ENCODE measurements at places on chromosomes 1 and 21. TPM values are rescaled to one million over a fixed set of nuclear protein-coding genes. Genes with fewer than 3 reads are reported as not detected.
A peak's percentile ranks its signal among the peaks of the same experiment; 100 is the strongest.

DNA sequence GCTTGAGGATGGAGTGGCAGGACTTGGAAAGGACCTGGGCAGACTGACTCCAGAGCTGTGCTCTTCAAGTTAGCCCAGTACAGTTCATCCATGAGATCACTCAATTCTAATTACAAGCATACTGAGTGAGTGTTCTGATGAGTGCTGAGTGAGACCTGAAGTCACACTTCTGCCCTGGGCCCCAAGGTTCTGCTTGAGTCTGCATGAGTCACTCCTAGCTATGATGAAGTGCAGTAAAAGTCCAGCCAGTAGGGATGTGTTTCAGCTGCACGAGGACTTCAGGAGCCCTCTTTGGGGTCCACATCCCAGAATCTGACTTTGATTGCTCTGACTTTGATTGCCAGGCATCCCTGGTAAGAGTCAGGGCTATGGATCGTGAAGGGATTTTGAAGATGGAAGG is 35.8 kb downstream of the PLEKHA6 start:
- no peaks in the 10 kb centered on the region for H3K36me3 ChIP-seq
- H3K4me1 ChIP-seq, result peaks cover 57% of the 10 kb centered on the region
- peaks cover 17% of the 10 kb centered on the region for H3K27me3 ChIP-seq
- peak overlapping the region; percentile 88 for H3K4me3 ChIP-seq
- peak; percentile 77 for DNase-seq

GRCh38 chr1:74729741-74730478 is 2.9 kb downstream of the CRYZ start:
- peaks cover 21% of the 10 kb centered on the region for H3K36me3 ChIP-seq
- H3K27me3 ChIP-seq, result no peaks in the 10 kb centered on the region
- H3K4me1 ChIP-seq, result peaks cover 33% of the 10 kb centered on the region
- peak overlapping the region; percentile 4 for H3K4me3 ChIP-seq

DNA sequence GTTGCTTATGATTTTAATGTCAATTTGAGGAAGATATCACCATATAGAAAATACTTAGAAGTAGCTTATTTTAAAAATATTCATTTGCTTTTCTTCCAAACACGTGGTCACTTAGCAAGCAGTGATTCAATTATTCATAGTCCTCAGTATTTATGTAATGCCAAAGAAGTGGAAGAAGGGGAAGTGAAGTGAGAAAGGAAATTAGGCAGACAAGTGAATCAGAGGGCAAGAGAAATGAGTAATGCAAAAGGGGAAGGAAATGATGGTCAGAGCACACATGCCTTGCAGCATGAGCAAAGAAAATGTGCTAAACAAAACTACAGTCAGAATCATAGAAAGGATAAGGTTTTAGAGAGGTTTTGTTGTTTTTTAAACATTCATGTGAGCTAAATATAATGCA is 31.8 kb downstream of the SDCCAG8 start:
- H3K27me3 ChIP-seq, result no peaks in the 10 kb centered on the region
- peaks cover 28% of the 10 kb centered on the region for H3K4me1 ChIP-seq
- H3K36me3 ChIP-seq, result peaks cover 27% of the 10 kb centered on the region
- no peak for DNase-seq

DNA sequence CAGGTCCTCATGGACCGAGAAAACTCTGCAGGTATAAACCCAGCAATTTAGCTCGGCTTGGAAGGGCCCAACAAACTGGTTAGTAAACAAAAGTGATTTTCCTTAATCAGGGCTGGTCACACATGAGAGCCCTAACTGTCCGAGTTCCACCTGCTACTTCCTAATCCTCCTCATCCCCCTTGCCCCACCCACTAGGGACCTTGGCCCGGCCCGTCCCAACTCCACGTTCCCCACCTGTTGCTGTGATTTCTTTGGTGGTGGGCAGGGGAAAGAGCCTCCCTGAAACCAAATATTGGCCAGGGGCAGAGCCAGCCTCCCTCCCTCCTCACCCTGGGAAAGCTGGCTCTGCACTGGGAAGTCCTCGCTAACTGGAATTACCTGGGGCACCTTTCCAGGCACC is 304.2 kb upstream of the PROX1 start:
- H3K27ac ChIP-seq, result no peak overlapping the region
- peaks cover 5% of the 10 kb centered on the region for H3K4me1 ChIP-seq
- DNase-seq, result no peak
- no peaks in the 10 kb centered on the region for H3K27me3 ChIP-seq
- no peak overlapping the region for H3K4me3 ChIP-seq
- no peaks in the 10 kb centered on the region for H3K36me3 ChIP-seq

DNA sequence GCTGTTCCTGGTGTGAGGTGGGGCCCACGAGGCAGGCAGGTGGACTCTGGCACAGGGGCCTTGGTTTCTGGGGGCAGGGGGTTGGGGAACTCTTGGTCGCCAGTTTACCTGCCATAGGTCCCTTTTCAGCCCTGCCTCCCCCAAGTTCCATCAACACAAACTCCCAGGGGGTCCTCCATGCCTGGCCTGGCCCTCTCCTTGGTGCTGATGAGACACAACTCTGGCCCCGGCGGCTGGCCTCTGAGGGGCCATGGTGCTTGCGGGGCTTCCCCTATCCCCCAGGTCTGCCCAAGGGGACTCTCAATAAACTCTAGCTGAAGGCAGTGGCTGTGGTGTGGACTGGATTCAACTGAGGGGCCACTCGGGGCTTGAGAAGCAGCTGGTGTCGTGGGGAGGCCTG is 16.0 kb downstream of the HTR6 start:
- H3K4me1 ChIP-seq, result no peaks in the 10 kb centered on the region
- no peak overlapping the region for H3K27ac ChIP-seq
- peaks cover 13% of the 10 kb centered on the region for H3K27me3 ChIP-seq
- H3K4me3 ChIP-seq, result no peak overlapping the region
- no peaks in the 10 kb centered on the region for H3K36me3 ChIP-seq
- DNase-seq, result no peak

DNA sequence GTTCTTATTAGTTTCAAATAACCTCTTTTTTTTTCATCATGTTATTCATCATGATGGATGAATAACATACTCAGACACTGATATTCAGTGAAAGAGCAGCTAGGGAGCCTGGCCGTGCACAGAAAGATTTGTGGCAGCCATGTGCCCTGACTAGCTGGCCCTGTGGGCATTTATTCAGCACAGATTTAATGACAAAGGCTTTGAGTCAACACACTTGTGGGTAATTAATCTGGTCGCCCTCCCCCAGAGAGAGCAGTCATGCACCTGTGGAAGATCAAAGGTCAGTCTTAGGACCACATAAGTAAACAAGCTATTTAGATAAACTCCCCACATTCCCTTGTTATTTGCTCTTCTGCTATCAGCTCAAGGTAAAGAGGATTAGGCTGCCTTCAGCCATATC is 153.2 kb upstream of the HMCN1 start:
- peaks cover 24% of the 10 kb centered on the region for H3K36me3 ChIP-seq
- no peak for DNase-seq
- no peak overlapping the region for H3K27ac ChIP-seq

GRCh38 chr1:94621395-94621794 is 79.8 kb upstream of the F3 start:
- DNase-seq, result no peak
- H3K27ac ChIP-seq, result no peak overlapping the region
- H3K4me3 ChIP-seq, result no peak overlapping the region
- no peaks in the 10 kb centered on the region for H3K4me1 ChIP-seq
- peaks cover 3% of the 10 kb centered on the region for H3K27me3 ChIP-seq
- no peaks in the 10 kb centered on the region for H3K36me3 ChIP-seq

- H3K4me3 ChIP-seq, result no peak overlapping the region
- H3K4me1 ChIP-seq, result peaks cover 41% of the 10 kb centered on the region
- H3K36me3 ChIP-seq, result peaks cover 2% of the 10 kb centered on the region
- H3K27ac ChIP-seq, result peak overlapping the region; percentile 21
- no peak for DNase-seq
Observed at GRCh38 chr1:11294951-11295350, 22.0 kb downstream of the UBIAD1 start.

- no peak overlapping the region for H3K27ac ChIP-seq
- peaks cover 43% of the 10 kb centered on the region for H3K27me3 ChIP-seq
- no peaks in the 10 kb centered on the region for H3K36me3 ChIP-seq
- no peaks in the 10 kb centered on the region for H3K4me1 ChIP-seq
- DNase-seq, result no peak
Observed at GRCh38 chr1:203112475-203112874, 15.1 kb upstream of the ADORA1 start.

DNA sequence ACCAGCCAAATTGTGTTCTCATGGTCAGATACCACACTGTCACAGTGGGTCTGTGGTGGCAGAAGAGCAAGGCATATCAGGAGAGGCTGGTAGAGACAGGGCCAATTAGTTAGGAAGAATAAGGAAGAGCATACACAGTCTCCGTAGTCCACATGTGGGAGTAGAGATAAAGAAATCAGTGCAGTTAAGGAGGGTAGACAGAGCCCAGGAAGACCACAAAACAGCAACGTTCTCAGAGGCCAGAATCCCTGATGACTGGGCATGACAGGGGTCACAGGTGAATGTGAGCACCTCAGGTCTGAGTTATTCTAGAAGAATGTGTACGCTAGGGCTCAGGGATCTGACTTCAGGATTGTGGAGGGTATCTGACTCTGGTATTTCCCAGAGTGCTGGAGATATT is 31.7 kb downstream of the CD48 start:
- H3K4me3 ChIP-seq, result no peak overlapping the region
- H3K27me3 ChIP-seq, result no peaks in the 10 kb centered on the region
- H3K36me3 ChIP-seq, result peaks cover 21% of the 10 kb centered on the region
- DNase-seq, result no peak
- H3K27ac ChIP-seq, result peak overlapping the region; percentile 9

GRCh38 chr1:94236630-94237290 is 624 bp downstream of the ARHGAP29 start:
- peak overlapping the region; percentile 76 for H3K4me3 ChIP-seq
- H3K36me3 ChIP-seq, result no peaks in the 10 kb centered on the region
- no peak overlapping the region for H3K27ac ChIP-seq
- H3K4me1 ChIP-seq, result peaks cover 13% of the 10 kb centered on the region

DNA sequence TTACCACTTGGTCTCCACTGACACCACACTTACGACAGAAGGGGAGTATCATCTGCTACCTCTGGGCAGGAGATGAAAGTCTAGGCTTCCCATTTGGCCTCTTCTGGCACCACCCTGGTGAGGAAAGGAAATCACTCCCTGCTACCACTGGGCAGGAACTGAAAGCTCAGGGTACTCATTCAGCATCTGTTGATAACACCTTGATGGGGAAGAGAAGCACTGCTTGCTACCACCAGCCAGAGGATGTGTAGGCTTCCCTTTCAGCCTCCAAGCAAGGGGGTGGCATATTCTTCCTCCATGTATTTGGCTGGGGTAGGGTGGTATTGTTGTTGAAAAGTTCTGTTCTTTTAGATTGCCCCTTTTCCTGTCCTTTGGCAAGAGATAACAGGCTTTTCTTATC is 115.0 kb downstream of the ACBD6 start:
- DNase-seq, result no peak
- no peaks in the 10 kb centered on the region for H3K27me3 ChIP-seq
- no peak overlapping the region for H3K27ac ChIP-seq

- no peaks in the 10 kb centered on the region for H3K4me1 ChIP-seq
- DNase-seq, result no peak
- H3K36me3 ChIP-seq, result peaks cover 3% of the 10 kb centered on the region
- H3K27ac ChIP-seq, result no peak overlapping the region
Observed at GRCh38 chr1:164673584-164674214, 114.7 kb downstream of the PBX1 start.

- DNase-seq, result no peak
- H3K36me3 ChIP-seq, result no peaks in the 10 kb centered on the region
Observed at GRCh38 chr1:162905174-162906158, 44.5 kb upstream of the CCDC190 start.

DNA sequence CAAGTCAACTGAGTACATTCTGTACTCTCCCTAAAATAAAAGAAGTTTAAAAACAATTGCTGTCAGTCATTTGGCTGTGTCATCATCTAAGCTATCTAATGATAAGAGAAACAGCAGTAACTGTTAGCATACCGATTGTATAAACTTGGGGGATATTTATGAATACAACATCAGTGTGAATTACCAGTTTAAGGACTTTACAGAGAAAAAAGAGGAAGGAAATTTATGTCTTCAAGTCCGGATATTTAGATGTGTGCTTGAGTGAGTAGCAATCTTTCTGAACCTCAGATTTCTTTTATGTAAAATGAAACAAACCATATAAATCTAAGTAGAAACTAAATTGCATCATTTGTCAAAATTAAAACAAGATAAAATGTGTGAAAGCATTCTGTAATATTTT is 1557.0 kb downstream of the MRPL39 start:
- no peak overlapping the region for H3K4me3 ChIP-seq
- H3K27ac ChIP-seq, result no peak overlapping the region
- H3K4me1 ChIP-seq, result peaks cover 20% of the 10 kb centered on the region
- H3K36me3 ChIP-seq, result no peaks in the 10 kb centered on the region

GRCh38 chr1:53327182-53327913 is 522 bp downstream of the LRP8 start:
- H3K27ac ChIP-seq, result peak overlapping the region; percentile 92
- no peaks in the 10 kb centered on the region for H3K27me3 ChIP-seq
- peaks cover 41% of the 10 kb centered on the region for H3K4me1 ChIP-seq
- H3K36me3 ChIP-seq, result peaks cover 5% of the 10 kb centered on the region
- peak overlapping the region; percentile 99 for H3K4me3 ChIP-seq

DNA sequence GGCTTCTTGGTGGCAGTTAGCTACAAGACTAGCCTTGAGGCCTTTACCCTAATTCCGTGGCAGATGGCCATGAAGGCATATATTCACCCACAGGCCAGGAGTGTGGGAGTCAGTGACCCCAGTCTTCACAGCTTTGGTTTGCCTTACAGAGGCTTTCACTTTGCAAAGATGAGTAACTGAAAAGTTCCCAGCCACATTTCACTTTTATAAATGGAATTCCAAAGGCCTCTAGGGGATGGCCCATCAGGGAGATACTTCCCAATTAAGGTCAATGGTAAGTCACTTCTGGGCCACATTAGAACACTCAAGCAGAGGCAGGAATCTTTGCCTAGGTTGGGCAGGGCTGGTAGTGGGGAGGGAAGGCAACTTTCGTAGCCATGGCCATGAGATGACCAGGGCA is 13.1 kb upstream of the HEYL start:
- peaks cover 11% of the 10 kb centered on the region for H3K4me1 ChIP-seq
- H3K4me3 ChIP-seq, result no peak overlapping the region
- no peak for DNase-seq
- no peak overlapping the region for H3K27ac ChIP-seq

- no peaks in the 10 kb centered on the region for H3K27me3 ChIP-seq
- H3K4me1 ChIP-seq, result peaks cover 71% of the 10 kb centered on the region
- H3K4me3 ChIP-seq, result peak overlapping the region; percentile 61
Observed at GRCh38 chr1:121516234-121516967, 331.6 kb downstream of the SRGAP2C start.

DNA sequence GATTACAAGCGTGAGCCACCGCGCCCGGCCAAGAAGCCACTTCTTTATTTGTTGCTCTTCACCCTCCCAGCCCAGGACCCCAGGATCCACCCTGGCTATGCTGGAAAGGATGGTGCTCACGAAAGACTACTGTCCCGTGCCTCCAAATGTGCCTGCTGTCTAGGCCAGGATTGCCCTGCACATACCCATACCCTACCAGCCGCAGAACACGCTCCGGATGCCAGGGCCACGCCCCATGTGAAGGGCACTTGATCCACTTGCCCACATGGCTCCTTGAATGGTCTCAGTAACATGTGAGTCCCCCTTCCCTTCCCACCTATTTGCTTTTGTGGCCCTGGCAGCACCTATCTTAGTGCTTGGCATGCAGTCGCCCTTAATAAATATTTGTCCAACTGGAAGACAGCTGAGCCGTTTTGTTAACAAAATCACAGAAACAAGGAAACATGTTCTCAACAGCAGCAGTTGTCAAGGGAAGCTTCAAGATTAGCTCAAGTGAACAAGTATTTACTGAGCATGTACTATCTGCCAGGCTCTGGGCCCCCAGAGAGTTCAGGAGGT is 13.8 kb upstream of the UBXN10 start:
- H3K36me3 ChIP-seq, result no peaks in the 10 kb centered on the region
- H3K4me1 ChIP-seq, result peaks cover 51% of the 10 kb centered on the region
- no peak overlapping the region for H3K27ac ChIP-seq
- H3K4me3 ChIP-seq, result no peak overlapping the region
- H3K27me3 ChIP-seq, result peaks cover 6% of the 10 kb centered on the region

Gene TMCO4
- total RNA-seq, result 19.6 TPM

Gene TMEM39B
- total RNA-seq, result 28.4 TPM

Gene HJV
- not detected for total RNA-seq

Gene GPR25
- total RNA-seq, result not detected

Gene HES3
- total RNA-seq, result not detected

Gene TBX19
- 7.2 TPM for total RNA-seq
